ENCODE measurements at places on chromosomes 3 and 15.

DNA sequence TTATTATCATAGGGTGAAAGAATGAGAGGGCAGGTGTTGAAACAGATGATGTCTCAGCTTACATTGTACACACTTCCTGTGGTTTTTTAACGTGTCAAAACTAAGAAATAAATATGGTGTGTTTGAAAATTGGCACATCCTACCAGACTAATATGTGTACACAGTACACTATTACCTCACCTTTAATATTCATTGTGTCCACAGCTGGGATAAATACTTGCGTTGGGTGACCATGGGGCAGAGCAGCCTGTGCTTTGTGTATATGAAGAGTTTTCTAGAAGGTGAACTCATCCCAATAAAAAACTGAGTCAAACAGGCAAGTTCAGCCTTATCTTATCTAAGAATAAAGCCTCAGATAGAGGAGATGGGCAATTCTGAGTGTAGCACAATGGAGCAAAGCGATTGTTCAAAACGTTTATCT lies 17.3 kb downstream of the SUCNR1 start:
- no peak for DNase-seq

GRCh38 chr3:21705769-21706168 lies 45.2 kb downstream of the ZNF385D start:
- no peak for DNase-seq

GRCh38 chr15:51620641-51621040 lies 1.9 kb downstream of the DMXL2 start:
- DNase-seq: no peak

DNA sequence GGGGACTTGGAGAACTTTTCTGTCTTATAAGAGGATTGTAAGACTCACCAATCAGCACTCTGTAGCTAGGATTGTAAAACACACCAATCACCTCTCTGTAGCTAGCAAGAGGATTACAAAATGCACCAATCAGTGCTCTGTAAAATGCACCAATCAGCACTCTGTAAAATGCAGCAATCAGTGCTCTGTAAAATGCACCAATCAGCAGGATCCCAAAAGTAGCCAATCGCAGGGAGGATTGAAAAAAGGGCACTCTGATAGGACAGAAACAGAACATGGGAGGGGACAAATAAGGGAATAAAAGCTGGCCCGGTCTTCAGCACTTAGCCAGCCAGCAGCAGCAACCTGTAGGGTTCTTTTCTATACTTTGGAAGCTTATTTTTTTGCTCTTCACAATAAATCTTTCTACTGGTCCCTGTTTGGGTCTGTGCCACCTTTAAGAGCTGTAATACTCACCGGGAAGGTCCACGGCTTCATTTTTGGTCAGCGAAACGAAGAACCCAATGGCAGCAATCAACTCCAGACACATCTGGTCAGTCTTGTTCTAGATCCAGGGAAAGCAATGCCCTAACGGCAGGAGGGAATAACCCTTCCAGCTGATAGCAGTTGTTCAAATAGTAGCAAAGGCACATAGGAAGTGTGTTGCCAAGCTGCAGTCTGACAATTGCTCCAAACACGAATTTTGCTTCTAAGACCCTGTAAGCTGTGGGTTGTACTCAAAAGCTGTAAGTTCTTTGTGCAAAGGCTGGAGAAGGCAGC lies 135.6 kb downstream of the TJP1 start:
- no peak for DNase-seq

GRCh38 chr3:170697908-170698307 lies 112.0 kb upstream of the SLC7A14 start:
- no peak for DNase-seq

GRCh38 chr3:77093101-77093500 lies 53.2 kb downstream of the ROBO2 start:
- DNase-seq: no peak

- DNase-seq: no peak
Measured at GRCh38 chr3:76063019-76063418, 277.7 kb upstream of the ZNF717 start.

Measured in stimulated activated CD8-positive, alpha-beta memory T cell treated with anti-CD3 and anti-CD28 coated beads, Interleukin-7, amount 100 ng/mL, for 1 hour (primary cell).